ENCODE measurements at places on chromosomes 5 and 9.
A peak's percentile ranks its signal among the peaks of the same experiment; 100 is the strongest.

- no peak for DNase-seq
These were observed 32.6 kb upstream of the RXRA start for GRCh38 chr9:134293611-134294152.

- DNase-seq, result no peak
These were observed 19.8 kb downstream of the TNFSF15 start for GRCh38 chr9:114785866-114786650.

DNA sequence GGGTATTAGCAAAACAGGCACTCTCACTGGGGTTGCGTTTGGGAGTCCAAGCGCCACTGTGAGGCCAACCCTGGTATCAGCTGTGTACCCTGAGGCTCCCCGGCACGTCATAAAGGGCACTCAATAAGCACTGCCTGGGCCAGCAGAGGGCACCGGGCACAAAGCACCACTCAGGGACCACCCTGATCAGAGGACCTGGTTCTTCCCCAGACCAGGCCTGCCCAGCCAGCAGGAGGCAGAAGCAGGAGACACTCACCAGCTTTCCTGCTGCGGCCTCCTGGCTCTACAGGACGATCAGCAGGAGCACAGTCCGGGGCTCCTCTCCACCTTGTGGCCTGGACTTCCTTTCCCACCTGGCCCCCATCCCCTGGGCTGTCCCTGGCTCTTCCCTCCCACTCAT, 12.6 kb downstream of the MGAT1 start:
- DNase-seq, result no peak

GRCh38 chr9:136255166-136255538, 9.5 kb upstream of the QSOX2 start:
- DNase-seq, result no peak

GRCh38 chr9:99713838-99714306, 107.8 kb upstream of the NR4A3 start:
- DNase-seq, result no peak

- DNase-seq, result no peak
These were observed 15.1 kb upstream of the CSNK1G3 start for GRCh38 chr5:123496892-123497291.

GRCh38 chr5:97425511-97425910, 242.5 kb upstream of the RIOK2 start:
- DNase-seq, result no peak

DNA sequence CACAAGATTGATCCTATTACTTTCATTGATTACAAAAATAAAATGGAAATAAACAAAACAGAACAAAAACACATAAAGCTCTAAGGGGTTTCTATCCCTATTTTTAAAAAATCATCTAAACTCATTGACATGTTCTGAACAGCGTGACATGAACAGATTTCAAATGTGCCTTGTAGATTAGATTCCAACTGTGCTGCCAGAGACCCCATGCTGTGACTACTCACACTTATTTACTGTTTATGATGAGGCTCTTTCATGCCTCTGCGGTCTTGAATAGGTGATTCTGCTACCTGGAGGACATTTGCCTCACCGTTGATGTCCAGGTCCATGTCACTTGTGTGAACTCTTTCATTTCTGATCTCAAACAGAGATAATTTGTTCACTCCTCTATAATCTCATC, 990.2 kb downstream of the CDH12 start:
- DNase-seq, result no peak

DNA sequence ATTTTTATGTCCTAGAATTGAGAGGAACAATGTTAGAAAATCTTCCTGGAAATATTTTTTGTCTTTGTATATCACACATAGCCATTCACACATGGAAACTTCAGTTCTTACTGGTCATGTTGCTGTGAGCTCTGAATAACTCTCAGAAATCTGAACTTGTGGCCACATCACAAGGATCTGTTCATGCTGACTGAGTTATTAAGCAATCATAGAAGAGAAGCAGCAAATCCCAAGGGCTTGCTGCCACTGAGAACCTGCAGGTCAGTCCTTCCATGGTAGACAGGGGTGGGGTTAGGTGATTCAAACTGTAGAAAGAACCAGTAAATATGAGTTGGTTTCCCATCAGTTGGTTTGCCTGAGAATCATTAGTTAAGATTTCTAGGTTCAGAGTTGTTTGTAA, 27.6 kb downstream of the SGCD start:
- DNase-seq, result no peak

DNA sequence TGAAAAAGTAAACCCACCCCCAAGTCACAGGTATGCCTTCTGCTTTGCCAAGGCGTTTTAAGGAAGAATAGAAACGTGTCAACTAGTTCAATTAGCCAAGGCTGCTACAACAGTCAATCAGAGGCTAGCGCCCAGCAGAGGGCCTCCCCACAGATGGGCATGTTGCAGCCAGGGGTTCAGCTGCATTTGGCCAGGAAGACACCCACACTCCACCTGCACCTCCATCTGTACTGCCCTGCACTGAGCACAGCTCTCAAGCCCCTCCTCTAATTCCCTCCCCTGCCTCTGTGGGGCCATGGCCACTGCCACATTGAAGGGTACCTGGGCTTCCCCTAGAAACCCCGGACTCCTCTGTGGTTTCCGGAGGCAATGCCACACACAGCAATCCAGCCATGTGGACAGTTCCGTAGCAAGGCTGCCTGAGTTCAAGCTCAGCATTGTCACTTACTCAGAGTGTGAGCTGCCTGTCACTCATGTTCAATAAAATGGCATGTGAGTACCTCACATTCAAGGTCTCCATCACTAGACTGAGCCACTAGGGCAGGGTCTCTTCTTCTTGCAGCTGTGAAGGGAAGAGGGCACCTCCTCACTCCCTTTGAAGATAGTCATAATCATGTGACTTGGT, 248.4 kb downstream of the IRX2 start:
- no peak for DNase-seq

DNA sequence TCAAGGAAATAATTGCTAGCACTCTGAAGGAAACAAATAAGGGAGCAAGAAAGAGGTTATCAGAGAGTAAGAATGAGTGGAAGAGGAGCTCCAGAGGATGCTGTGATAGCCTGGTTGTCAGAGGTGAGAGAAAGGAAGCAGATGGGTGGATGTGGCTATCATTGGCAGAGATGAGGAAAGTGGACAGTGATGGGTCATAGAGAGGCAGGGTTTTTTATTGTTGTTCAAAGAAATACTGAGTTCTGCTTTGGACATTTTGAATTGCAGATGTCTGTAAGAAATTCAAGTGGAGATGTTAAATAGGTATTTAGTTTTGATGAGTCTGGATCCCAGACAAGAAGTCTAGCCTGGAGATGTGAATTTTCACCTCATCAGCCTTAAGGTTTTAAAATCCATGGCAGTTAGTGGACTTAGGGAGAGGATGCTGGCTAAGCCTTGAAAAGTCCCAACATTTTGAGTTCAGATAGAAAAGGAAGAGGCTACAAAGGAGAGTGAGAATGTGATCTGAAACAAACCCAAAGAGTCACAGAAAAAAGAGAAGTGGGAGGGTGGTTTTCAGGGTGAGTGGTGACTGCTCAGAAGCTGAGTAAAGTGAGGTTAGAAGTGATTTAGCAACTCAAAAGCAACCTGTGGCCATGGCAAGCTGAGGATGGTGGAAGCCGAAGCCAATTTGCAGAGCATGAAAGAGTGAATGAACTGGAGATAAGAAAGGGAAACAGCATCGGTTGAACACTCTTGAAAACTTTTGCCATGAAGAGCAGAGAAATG, 50.4 kb downstream of the PPIC start:
- DNase-seq, result no peak

- no peak for DNase-seq
These were observed 22.5 kb upstream of the N4BP3 start for GRCh38 chr5:178090856-178091255.

DNA sequence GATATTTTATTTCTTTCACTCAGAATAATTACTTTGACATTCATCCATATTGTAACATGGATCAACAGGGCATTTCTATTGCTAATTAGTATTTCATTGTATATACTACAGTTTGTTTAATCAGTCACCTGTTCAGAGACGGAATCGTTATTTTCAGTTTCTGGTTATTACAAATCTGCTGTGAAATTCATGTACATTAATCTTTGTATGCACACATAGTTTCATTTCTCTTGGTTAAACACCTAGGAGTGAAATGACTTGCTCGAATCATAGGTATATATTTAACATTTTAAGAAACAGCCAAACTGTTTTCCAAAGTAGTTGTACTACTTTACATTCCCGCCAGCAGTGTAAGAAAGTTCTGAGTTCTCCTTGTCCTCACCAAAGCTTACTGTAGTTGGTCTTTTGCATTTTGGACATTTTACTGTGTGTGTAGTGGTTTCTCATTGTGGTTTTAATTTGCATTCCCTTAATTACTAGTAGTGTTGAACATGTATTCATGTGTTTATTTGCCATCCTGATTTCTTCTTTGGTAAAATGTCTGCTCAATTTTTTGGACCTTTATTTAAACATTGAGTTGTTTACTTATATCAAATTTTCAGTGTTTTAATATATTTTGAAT, 198.2 kb downstream of the SAXO1 start:
- DNase-seq, result no peak

DNA sequence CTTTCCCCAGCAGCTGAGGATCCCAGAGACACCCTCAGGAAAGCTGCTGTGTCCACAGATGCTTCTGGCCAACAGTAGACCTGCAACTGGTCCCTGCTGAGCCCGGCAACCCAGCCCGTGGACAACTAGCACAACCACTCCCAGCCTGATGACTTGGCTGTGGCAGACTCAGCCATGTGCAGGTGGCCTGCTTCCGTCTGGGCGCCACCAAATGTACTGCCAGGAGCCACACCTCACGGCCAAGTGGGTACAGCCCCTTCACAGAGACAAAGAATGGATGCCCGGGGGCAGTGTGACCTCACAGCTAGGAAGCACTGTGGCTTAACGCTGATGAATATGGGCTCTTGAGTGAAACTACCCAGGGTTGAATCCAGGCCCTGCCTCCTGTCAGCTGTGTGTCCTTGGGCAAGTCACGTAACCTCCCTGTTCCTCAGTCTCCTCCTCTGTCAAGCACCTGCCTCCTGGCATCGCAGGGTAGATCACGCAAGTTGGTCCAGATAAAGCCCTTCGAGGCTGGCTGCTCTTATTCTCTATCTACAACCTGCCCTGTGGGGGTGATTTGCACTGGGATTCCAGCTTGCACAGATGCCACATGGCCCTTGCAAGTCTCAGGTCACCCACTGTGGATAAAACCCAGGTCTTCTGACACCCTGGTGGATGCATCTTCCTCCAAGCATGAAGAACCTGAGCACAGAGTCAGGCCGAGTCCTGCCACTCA, 225.0 kb downstream of the PBX3 start:
- no peak for DNase-seq

DNA sequence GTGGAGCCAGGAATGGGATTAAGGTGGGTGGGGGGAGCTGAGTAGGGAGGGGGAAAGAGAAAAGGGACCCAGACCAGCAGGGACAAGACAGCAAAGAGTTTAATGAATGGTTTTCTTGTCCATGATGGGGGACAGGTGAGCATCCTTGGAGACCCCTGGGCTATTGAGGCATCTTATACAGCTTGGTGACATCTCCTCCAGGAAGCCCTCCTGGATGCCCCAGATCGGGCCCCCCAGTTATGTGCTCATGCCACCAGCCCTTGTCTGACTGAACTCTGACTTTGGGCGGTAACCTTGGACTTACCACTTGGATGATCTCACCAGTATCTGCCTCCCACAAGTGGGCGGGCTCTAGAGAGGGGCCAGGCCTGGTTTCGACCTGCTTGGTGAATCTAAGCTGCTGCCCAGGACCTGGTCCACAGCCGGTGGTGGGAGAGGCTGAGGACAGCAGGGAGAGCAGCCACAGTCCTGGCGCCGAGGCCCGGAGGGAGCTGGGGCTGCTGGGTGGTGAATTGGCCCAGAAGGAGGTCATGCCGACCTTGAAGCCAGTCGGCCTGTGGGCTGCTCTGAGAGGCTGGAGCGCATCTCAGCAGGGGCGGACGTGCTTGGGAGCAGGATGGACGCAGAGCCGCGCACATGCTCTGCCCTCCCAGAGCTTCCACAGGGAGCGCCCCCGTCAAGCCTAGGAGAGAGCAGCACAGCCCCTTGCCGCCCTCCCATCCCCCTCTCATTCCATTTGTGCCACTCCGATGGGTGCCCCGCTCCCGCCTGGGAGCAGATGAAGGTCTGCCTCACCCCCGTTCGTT, 36.2 kb downstream of the UNC5A start:
- DNase-seq, result no peak

GRCh38 chr9:71816916-71817451, 48.7 kb upstream of the CEMIP2 start:
- DNase-seq, result no peak

- DNase-seq, result no peak
These were observed 281.9 kb downstream of the MARCHF11 start for GRCh38 chr5:15897656-15898055.

- peak; percentile 71 for DNase-seq
These were observed 813 bp downstream of the GNAQ start for GRCh38 chr9:78030553-78031443.

DNA sequence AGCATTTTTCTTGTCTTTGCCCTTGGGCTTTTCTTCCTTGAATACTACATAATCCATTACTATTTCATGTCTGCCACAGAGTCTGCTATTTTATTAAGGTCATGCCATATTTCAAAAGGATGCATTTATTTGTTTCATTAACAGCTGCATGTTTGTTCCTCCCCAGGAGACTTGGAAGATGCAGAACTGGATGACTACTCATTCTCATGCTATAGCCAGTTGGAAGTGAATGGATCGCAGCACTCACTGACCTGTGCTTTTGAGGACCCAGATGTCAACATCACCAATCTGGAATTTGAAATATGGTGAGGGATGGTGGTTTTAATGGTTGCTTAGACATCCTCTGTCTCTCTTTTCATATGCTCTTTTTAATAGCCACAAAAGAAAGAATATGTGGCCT, 4.0 kb downstream of the IL7R start:
- no peak for DNase-seq

GRCh38 chr5:84275609-84276008, 109.1 kb downstream of the EDIL3 start:
- DNase-seq, result no peak

DNA sequence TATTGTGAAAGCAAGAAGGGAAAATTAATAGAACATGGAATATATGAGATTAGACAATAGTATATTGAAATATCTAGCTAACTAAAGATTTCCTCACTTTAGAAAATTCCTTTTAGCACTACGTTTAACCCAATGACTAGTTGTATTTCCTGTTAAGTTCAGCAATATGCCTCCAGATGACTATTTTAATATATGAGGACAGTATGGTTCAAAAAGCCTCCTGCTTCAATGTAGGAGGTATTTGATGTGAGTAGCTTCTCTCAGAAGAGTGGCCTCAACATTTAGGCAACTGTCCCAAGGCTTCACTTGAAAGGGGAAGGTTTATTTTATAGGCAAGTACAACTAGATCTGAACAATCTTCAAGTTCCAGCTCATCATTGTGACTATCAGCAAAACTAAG, 2.0 kb upstream of the MEF2C start:
- no peak for DNase-seq

- no peak for DNase-seq
These were observed 73.7 kb downstream of the GTF3C4 start for GRCh38 chr9:132743931-132744479.

Measured in CMK (cell line).